ENCODE measurements at places on chromosomes 2 and 18.

DNA sequence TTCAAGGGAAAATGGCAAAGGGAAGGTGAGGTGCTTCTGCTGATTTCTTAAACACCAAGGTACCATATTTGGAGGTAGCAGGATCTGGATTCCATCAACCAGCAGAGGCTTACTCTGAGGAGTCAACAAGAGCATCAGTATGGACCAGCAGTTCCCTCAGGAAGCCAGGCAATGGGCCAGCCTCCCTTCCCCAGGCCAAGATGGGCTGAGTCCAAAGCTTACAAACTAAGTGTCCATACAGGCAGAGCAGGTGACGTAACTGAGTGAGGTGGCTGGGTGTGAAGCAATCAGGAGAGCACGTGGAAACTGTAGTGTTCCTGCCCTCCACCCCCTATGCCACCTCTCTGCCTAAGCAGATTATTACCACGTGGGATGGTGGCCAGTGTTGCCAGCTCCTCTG is 134.2 kb upstream of the HNRNPA3 start:
- DNase-seq, result no peak

DNA sequence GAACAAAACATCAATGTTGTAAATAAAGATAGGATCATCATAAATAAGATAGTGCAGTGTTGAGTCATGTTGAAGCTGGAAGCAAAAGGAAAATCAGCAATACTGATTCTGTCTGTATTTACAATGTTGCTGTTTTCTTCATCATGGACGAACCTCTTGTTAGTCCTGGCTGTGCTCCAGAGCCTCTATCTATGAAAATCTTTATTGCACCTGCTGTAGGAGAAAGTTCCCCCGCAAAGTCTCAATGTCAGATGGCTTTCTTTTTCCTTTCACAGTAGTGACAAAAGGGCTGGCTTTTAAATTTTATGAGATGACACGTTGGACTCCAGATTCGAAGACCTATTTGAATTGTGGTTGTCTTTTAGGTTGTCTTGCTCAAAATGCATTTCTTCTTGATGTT is 98.5 kb upstream of the LRRTM1 start:
- DNase-seq, result no peak

DNA sequence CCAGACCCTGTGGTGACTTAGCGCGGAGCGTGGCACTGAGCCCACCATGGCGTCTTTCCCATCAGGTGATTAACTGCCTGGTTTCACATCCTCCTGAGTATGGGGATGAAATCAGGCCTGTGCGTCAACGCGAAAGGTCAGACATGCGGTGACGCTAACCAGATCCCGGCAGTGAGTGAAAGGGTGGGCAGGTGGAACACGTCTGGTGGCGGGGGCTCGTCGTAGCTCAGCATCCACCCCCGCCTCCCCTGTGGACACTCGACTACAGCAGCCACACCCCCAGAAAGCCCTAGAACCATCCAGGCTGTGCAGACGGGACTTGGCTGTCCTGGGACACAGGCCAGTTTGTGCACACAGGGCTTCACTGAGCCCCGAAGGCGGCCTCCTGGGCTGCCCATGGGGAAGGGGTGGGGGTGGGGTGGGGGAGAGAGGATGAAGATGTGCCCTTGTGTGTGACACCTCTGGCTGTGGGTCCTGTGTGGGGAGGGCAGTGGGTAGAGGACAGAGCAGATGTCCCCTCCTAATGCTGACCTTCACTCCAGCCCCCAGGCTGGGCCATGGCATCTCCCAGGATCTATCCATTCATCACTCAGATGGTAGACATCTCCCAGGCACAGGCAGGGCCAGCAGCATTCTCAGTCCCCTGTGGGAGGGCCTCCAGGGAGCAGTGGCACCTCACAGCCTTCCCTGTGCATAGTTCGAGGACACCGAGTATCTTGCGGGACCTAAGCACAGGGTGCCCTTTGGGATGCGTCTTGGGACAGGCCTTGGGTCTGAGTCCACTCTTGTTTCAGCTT is 27.5 kb downstream of the RAMP1 start:
- DNase-seq, result peak; percentile 66

- no peak for DNase-seq
Measured at GRCh38 chr2:234861841-234862735, 89.7 kb upstream of the SH3BP4 start.

DNA sequence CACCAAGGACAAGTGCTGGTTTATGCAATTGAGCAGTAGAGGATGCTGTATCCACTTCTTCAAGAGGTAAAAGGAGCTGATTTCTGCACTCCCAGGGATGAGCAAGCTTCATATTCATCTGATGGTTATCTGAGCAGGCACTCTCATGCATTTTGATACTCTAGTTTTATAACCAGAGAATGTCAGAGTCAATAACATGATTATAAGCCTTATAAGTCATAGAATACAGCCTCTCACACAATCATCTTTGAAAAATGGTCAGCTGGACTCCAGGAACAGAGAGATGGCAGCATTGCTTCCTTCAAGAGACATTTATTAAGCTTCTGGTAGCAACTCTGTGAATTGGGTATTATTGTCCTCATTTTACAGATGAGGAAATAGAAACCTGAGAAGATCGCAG is 167.1 kb downstream of the SLC8A1 start:
- no peak for DNase-seq

GRCh38 chr2:10753156-10753555 is 31.7 kb downstream of the ATP6V1C2 start:
- DNase-seq, result no peak

DNA sequence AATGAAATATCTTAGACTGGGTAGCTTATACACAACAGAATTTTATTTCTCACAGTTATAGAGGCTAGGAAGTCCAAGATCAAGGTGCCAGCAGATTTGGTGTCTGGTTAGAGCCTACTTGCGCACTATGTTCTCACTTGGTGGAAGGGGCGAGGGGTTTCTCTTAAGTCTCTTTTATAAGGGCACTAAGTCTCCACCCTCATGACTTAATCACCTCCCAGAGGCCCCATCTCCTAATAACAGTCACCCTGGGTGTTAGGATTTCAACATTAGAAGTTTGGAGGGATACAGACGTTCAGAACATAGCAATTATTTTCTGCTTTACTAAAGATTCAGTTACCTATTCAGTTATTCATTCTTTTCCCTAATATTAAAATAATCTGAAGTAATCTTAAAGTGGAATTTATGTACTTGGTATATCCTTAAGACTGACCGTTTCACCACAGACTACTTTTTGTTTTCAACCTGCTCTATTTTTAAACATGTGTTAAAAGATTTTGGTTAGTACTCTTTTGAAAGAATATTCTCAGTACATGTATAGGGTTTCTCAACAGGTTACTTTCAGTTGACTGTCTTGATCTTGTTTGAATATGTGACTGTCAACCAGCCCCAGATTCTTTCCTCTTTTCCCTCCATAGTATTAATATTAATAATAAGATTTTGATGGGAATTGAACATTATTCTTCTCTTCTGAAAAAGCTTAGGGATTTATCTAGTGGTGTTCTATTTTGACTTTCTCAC is 130.0 kb downstream of the TAF4B start:
- no peak for DNase-seq

DNA sequence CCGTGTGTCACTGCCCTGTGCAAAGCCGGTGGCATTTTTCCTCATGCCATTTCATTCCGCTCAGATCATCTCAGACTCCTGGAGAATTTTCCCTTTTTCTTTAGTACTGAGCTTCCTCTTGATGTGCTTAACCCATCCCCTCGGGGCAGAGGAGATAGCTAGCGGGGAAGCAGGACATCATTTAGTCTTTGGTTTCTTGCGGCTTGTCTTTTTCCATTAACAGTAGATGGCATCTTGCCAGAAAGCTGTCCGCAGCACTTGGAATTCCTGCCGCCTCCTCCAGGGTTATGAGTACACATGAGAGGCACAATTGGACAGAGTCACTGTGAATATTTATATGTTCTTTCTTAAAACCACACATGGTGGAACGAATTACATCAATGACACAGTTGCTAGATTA is 226.6 kb downstream of the ALPK2 start:
- peak; percentile 83 for DNase-seq

DNA sequence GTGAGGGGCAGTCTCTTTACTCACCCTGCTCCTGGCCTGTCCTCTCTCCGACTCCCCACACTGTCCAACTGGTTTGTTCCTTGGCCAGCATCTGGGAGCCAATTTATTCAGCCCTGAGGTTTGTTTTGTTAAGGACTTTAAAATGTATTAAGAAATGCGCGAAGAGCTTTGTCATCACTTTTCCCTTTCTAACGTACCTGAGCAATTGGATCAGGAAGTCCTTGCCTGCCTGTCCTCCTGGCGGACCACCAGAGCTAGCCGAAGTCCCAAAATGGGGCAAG is 164.7 kb upstream of the MSH6 start:
- DNase-seq, result no peak

DNA sequence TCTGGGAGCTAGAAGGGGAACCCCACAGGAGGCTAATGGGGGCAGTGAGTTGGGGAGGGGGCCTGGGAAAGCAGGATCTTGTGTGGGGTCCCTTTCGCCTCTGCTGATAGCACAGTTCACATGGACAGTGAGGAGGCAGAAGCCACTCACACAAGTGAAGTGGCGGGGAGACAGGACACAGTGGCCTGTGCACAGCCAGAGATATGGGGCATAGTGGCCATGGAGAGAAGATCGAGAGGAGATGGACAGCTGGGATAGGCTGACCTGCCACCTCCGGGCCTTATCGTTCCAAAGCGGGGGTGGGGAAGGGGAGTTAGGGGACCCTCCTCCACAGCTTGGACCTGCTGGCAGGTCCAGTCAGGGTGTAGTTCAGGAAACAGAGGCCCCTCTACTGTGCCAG is 69.8 kb upstream of the EDAR start:
- DNase-seq, result no peak

- DNase-seq, result no peak
Measured at GRCh38 chr2:209913786-209914345, 88.6 kb upstream of the RPE start.

Measured in astrocyte of the spinal cord (primary cell).